ENCODE measurements at places on chromosomes 7 and 10.

- no peak for DNase-seq
Measured at GRCh38 chr10:57333880-57334279, 933.8 kb downstream of the IPMK start.

DNA sequence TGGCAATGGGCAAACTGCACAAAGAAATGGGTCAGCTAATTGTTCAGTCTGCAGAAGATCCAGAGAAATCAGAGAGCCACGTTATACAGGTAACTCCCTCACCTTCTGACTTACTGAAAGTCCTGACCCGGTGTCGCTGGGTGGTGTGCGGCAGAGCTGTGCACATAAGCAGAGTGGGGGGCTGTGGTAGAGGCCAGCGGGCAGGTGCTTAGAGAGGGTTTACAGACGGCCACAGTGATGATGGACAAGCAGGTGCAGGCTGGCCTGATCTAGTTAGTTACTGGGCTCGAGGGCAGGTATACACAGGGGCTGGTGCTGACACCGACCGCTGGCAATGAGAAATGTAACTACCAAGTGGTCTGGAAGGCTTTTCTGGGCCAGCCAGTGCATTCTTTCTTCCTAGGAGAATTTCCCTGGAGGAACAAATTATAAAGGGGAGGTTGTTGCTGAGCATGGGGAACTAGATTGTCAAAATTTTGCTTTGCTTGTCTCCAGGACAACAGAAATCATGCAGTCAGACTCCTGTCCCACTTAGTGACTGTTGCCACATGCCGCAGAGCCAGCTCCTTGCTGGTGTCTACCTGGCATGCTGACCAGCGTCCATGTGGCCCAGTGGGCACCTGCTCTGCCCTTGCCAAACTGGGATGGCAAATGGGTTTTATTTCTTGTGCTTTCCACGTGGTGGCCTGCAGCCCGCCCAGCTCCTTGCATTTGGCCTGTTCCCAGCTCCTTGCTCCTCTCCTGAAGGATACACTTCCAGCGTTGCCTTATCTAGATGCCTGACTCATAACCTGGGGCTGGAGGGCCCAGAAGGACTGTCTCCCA is 28.8 kb downstream of the DENND10 start:
- DNase-seq, result no peak

DNA sequence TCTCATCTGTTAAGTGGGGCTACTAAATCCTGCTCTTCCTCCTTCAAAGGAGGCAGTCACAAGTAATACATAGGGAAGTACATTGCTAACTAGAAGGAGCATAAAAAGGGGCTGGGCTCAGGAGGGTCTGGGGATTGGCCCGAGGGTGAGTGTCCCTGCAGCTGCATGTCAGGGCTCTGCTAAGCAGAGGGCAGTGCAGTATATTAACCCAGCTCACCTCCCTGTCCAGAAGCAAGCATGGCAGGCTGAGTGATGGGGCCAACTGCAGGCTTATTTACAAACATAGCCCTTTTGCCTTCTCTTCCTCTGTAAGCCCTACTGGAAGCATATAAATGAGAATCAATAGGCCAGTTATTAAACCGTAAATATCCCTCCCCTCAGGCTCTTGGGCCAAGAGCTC is 143.2 kb upstream of the PCBD1 start:
- DNase-seq, result no peak

GRCh38 chr10:98172495-98172894 is 38.0 kb downstream of the R3HCC1L start:
- no peak for DNase-seq

DNA sequence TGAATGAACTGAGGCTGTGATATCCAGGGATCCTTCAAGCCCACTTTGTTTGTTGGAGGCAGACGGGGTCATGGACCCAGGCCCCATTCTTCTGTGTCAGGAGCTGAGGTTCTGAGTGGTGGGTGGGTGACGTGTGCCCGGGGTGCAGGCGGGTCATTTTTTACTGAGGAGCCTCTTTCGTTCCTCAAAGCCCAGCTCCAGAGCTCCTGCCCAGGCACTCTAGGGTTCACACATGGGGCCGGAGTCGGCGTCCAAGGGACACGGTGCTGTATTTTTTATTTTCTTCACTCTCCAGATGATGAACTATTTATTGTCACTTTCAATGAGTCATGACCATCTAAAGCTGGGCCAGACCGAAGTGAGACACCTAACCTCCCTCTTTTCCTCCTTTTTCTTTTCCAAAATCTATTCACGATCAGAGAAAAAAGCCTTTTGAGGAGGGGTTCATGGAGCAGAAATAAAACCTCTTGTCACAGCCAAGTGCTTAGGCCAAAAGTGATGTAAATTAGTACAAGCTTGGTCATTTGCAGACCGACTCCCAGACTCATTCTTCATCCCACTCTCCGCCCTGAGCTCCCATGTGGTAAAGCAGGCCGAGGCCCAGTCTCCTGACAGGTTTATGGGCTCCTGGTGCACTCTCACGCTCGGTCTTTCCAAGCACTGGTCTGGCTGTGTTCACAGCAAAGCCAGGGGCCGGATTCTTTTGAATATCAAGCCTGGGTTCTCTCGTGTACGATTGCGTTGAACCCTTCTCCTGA is 41.4 kb upstream of the PITRM1 start:
- no peak for DNase-seq

- no peak for DNase-seq
Measured at GRCh38 chr10:101444058-101444898, 90.3 kb downstream of the BTRC start.

- DNase-seq, result no peak
Measured at GRCh38 chr10:132106431-132106830, 40.7 kb downstream of the JAKMIP3 start.

- peak; percentile 68 for DNase-seq
Measured at GRCh38 chr10:58818900-58819299, 306.2 kb downstream of the BICC1 start.

- DNase-seq, result no peak
Measured at GRCh38 chr10:127892743-127893142, at the start of gene CLRN3. CLRN3 (minus strand) TSS chr10:127892941; CDS start chr10:127892784, 157 bp downstream.

DNA sequence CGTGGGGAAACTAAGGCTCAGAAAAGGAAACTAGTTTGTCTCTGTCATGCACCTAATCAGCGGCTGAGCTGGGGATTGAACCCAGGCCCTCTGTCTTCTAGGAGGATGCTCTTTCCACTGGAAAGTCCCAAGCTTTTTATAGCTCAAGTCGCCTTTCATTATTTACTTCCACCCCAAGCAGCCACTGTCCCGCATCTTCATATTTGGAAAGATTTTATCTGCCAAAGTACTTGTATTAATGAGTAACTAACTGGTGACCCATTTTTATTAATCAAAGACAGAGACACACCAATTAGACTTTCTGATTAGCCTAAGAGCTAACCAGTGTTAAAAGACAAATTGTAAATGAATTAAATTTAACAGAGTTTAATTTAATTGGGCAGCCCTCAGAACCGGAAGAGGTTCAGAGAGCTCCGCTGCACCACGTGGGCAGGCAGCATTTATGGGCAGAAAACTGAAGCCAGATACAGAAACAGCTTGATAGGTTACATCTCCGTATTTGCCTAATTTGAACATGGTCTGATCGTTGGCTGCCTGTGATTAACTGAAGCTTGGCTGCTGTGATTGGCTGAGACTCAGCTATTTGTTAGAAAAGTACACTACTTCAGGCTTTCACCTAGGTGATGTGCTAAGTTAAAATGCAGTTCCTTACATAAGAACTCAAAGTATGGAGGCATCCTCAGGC is 78.5 kb upstream of the PDCD4 start:
- DNase-seq, result no peak

GRCh38 chr7:16816824-16817223 is 12.0 kb upstream of the AGR2 start:
- no peak for DNase-seq

GRCh38 chr10:90917238-90917967 is 3.5 kb downstream of the ANKRD1 start:
- DNase-seq, result no peak

GRCh38 chr7:140992422-140992821 is 22.3 kb downstream of the MRPS33 start:
- no peak for DNase-seq

DNA sequence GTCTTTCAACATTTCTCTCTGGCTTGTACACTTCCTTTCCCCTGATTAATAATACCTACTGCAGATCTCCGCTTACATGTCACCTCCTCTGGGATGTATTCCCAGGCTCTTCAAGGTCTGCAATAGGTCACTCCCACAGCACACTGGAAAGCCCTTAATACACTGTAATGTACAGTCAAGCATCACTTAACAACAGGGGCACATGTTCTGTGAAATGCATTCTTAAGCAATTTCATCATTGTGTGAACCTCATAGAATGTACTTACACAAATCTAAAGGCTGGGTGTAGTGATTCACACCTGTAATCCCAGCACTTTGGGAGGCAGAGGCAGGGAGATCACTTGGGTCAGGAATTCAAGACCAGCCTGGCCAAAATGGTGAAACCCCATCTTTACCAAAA is 1.9 kb downstream of the COX15 start:
- no peak for DNase-seq

DNA sequence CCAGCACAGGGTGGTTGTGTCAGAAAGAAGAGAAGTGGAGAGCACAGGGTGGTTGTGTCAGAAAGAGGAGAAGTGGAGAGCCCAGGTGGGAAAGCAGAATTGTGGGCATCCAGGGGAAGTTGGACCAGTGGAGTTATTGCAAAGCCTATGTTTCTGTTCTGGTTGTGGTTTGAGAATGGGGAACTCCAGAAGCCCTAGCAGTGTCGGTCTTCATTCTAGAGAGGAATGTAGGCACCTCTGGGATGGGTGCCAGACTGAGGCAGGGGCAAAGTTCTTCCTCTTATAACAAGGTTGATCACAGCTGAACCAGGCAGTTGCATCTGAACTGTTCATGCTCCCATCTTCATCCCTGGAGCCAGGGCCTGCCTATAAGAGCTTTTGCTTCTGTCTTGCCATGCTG is 954 bp downstream of the FSCN3 start:
- DNase-seq, result no peak
